Fibroblast of lung (primary cell): ENCODE measurements at places on chromosomes 6 and 20. TPM values are rescaled to one million over a fixed set of nuclear protein-coding genes. Genes with fewer than 3 reads are reported as not detected.

DNA sequence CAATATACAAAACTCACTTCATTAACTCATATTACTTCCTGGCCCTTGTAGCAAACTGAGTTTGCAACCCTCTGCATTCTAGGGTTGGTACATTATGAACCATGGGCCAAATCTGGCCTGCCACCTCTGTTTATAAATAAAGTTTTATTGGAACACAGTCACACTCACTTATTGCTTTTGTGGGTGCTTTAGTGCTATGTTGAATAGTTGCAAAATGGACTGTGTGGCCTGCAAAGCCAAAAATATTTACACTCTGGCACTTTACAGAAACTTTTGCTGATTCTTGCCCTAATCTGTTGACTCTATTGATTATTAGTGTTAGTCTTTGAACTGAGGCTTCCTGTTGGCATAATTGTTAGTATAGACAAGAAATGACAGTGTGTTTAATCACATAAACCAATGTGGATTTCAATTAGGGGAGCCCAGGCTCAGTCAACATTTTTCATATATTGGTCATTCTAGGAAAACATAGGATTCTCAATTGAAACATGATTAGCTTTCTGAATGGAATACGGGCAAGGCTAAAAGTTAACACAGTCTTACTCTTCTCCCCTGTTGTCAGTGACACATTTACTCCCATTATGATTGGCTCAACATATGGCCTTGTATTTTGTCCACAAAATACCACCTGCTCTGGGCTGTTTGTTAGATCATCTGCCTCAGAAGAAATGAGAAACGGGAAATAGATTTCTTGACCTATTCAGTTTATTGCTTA is 241.9 kb upstream of the ZFP64 start:
- H3K4me3 ChIP-seq, result no peak overlapping the region
- DNase-seq, result no peak
- no peak overlapping the region for H3K27ac ChIP-seq
- no peaks in the 10 kb centered on the region for H3K4me1 ChIP-seq
- H3K36me3 ChIP-seq, result no peaks in the 10 kb centered on the region

DNA sequence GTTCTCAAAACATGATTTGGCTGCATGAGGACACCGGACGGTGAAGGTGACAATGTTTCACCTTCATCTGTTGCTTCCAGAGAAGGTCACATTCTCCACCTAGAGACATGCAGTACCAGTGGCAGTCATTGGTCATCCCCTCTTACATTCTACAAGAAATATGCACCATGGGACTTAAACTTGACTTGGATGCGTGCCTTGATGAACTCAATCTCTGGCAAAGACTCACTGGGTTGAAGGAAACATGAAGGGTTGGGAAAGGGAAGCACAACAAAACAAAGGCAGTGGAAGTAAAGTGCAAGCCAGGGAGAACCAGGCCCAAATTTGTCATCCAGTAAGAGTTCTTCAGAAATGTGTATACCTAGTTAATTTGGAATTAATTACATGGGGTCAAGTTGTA is 39.4 kb upstream of the ARMH2 start:
- DNase-seq, result no peak
- peaks cover 8% of the 10 kb centered on the region for H3K27me3 ChIP-seq
- no peak overlapping the region for H3K27ac ChIP-seq
- no peaks in the 10 kb centered on the region for H3K4me1 ChIP-seq
- H3K36me3 ChIP-seq, result no peaks in the 10 kb centered on the region

GRCh38 chr6:54624779-54625178 is 221.8 kb upstream of the FAM83B start:
- no peaks in the 10 kb centered on the region for H3K4me1 ChIP-seq
- H3K36me3 ChIP-seq, result no peaks in the 10 kb centered on the region
- H3K4me3 ChIP-seq, result no peak overlapping the region
- no peaks in the 10 kb centered on the region for H3K27me3 ChIP-seq

- H3K4me3 ChIP-seq, result peak within 1 kb of the TSS; percentile 77
- no peaks in the 10 kb centered on the region for H3K36me3 ChIP-seq
- peak; percentile 29 for DNase-seq
Measured at GRCh38 chr20:59006864-59007664, at the start of gene CTSZ. CTSZ (minus strand) TSS chr20:59007254; CDS start chr20:59007128, 126 bp downstream.

CALHM6 gene
- polyA plus RNA-seq, result 0.18 and 1.3 TPM in 2 replicates

GRCh38 chr6:63099772-63100459 is 111.4 kb upstream of the FKBP1C start:
- no peak overlapping the region for H3K4me3 ChIP-seq
- no peak for DNase-seq
- H3K36me3 ChIP-seq, result no peaks in the 10 kb centered on the region
- no peaks in the 10 kb centered on the region for H3K4me1 ChIP-seq
